GM12878 (cell line): ENCODE measurements at places on chromosomes 3 and 15. TPM values are rescaled to one million over a fixed set of nuclear protein-coding genes. Genes with fewer than 3 reads are reported as not detected.

The CCDC32 gene
- polyA plus RNA-seq = 60.8 and 61.0 TPM in 2 replicates

GRCh38 chr15:64311566-64311965 is 44.4 kb downstream of the CSNK1G1 start:
- DNase-seq = no peak

- DNase-seq = no peak
Measured at GRCh38 chr3:127853681-127854080, 31.4 kb upstream of the MGLL start.

- no peak for DNase-seq
Measured at GRCh38 chr3:136819731-136820679, 1.1 kb downstream of the SLC35G2 start.

DNA sequence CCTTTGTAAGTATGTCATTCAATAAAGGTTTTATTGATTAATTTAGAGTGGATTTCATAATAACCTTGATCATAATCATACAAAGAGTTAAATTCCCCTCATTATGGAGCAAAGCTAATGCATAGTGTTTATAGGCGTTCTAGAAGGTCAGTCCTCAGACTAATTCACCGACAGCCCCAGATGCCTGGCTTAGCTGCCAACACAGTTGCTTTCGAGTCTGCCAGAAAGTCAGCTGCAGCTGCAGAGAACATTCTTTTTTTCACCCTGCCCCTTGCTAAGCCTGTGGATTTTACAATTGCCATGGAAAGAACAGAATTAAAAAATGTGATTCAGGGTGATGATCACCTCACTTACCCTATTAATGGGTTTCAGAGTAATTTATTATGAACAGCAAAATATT is 21.2 kb downstream of the CADM2 start:
- DNase-seq = no peak

- peak; percentile 8 for DNase-seq
Measured at GRCh38 chr3:28726840-28727239, 378.2 kb upstream of the AZI2 start.

The LNP1 gene
- 3.1 and 3.3 TPM in 2 replicates for polyA plus RNA-seq

DNA sequence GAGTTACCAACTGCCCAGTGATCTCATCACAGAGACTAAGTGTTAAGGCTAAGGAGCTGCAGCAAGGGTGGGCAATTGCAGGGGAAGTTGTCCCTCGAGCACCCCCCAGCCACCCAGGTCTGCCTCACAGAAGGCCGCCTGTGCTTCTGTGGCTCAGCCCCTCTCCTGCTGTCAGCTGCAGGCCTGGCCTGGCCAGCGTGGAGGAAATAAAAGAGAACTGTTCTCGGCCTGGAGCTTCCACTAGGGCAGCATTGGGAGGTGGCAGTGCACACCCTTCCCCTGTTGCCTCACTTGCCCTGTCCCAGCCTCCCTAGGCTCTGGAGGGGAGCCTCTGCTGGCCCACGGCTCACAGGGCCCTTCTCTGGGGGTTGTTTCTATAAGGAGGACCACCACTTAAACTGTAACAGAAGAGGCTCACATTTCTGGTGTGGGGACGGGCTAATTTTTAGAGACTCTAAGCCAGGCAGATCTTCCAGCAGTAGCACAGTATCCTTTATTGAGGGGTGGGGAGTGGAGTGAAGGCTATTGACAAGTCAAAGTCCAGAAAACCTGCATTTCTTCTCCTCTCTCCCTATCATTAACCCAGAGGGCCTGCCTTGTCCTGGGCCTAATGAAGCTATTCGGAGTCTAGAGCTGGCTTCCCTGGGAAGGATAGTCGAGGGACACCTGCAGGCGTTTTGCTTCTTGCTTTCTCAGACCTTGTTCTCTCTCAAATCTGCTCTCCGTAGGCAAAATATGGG is 75.6 kb upstream of the ADPGK start:
- DNase-seq = no peak

The AQP9 gene
- 0.17 and 0.19 TPM in 2 replicates for polyA plus RNA-seq

The GNAT1 gene
- not detected in 2 replicates for polyA plus RNA-seq

GRCh38 chr15:70014860-70015490 is 82.7 kb downstream of the TLE3 start:
- peak; percentile 93 for DNase-seq

The CCK gene
- not detected in 2 replicates for polyA plus RNA-seq

DNA sequence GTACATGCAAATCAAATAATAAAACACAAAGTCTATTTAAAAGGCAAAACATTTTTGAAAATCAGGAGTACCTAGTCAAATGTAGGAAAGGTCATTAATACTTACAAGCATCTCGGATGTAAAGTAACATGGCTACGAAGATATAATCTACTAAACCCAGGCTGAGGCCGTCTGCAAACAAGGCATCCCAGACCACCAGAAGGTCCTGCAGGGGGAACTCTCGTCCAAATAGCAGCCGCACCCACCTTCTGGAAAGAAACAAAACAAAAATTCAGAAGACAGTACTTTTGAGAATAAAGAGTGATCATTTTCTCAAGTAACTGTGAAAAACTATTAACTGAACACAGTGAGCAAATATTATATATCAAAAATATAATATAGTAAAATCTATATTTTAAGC is 423.1 kb downstream of the PLCL2 start:
- no peak for DNase-seq

The PTH1R gene
- not detected in 2 replicates for polyA plus RNA-seq

The ITPKA gene
- 0.10 and 0.49 TPM in 2 replicates for polyA plus RNA-seq

- no peak for DNase-seq
Measured at GRCh38 chr3:194976049-194976451, 290.4 kb downstream of the FAM43A start.

DNA sequence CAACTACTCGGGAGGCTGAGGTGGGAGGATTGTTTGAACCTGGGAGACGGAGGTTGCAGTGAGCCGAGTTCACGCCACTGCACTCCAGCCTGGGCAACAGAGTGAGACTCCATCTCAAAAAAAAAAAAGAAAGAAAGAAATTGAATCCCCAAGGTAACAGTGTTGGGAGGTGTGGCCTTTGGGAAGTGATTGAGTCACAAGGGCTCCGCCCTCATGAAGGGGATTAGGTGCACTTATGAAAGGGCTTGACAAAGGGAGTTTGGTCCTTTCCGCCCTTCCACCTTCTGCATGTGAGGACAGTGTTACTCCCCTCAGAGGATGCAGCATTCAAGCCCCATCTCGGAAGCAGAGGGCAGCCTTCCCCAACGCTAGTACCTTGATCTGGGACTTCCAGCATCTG is 21.3 kb downstream of the POC1A start:
- DNase-seq = no peak

DNA sequence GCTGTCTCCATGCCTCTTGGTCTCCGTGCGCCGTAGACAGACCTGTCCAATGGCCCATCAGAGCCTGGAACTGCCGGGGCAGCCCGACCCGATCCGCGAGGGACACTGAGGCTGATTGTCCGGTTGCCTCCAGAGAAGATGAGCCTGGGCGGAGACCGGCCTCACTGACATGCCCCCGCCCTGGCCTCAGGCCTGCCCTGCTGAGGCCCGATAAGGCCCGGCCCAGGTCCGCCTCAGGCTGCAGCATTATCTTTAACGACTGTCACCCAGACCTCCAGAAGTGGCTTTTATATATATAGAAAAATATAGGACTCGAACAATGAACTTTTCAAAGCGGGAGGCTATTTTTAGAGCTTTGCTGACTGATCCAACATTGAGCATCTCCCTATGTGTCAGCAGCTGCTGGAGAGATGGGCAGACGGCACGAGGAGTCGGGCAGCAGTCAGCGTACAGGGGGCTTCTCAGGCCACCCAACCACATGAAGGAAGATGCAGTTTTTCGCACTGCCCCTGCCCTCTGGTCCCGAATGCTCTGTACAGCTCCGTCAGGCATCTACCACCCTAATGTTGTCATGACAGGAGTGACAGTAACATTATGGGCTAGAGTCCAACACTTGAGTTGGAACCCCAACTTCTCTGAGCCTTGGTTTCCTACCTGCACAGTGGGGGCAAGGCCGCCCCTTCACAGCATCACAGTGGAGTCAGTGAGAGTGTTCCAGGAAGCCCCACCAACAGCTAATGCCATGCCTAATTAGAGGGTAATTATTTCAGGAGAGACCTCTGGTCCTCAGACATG is 112.0 kb upstream of the RPL32 start:
- no peak for DNase-seq

The KNL1 gene
- polyA plus RNA-seq = 28.2 and 30.5 TPM in 2 replicates

- no peak for DNase-seq
Measured at GRCh38 chr3:65978116-65978515, 60.6 kb downstream of the MAGI1 start.

GRCh38 chr3:152229692-152230091 is 39.0 kb upstream of the MBNL1 start:
- no peak for DNase-seq

DNA sequence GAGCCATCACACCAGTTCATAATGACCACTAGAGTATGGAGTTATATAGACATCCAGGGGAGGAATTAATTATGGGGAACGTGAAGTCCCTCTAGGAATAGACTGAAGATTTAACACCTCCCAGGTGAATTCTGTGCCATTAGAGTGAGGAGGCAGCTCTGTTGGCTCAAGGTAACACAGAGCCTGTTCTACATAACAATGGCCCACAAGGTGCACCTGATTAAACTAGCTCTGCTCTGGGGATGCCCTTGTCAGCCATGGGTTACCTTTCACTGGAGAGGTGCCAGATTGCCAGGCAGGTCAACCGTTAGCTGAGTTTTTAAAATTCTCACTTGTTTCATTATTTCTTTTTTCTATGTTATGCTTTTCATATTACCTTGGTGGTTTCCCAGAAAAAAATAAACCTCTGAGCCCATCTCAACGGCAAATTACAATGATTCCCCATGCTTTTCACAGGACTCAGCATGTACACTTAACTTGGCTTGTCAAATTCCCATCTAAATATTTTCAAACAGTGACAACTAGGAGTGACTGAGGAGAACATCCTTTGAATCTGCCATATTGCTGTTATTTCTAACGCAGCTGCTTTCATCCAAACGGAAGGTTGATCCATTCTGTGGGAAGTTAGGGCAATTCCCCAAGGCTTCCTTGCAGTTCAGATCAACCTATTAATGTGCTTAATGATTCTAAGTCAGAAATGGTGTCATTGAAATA is 512.9 kb downstream of the MCTP2 start:
- DNase-seq = no peak

DNA sequence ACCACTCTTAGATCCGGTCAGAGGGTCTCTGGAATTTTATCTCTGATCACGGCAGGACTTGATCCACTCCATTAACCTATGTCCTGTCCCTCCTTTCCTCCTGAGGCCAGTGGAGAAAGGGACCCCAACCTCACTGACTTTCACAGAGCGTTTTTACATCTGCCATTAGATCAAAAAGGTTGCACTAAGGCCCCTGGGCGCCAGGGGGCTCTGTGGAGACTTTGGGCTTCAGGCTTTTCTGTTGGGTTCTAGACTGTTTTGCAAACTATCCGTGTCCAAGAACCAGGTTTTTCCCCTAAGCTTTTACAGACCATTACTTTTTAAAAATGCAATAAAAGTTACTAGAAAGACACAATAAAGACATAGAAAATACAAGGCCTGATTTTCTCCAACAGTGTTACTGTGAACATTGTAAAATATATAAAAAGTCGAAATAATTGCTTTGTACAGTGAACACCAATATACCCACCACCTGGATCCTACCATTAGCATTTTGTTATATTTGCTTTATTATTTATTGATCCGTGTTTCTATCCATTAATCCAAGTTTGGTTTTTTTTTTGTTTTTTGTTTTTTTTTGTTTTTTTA is 159.7 kb downstream of the POLR2M start:
- DNase-seq = no peak

The MCF2L2 gene
- polyA plus RNA-seq = 0.72 and 0.89 TPM in 2 replicates

The ZDHHC23 gene
- polyA plus RNA-seq = 0.83 and 1.4 TPM in 2 replicates

The MINAR1 gene
- polyA plus RNA-seq = 0.25 TPM in 1 of 2 replicates, not detected in the other

The ZNF774 gene
- 0.54 and 1.2 TPM in 2 replicates for polyA plus RNA-seq

- DNase-seq = no peak
Measured at GRCh38 chr15:95017666-95018328, 786.4 kb downstream of the MCTP2 start.

DNA sequence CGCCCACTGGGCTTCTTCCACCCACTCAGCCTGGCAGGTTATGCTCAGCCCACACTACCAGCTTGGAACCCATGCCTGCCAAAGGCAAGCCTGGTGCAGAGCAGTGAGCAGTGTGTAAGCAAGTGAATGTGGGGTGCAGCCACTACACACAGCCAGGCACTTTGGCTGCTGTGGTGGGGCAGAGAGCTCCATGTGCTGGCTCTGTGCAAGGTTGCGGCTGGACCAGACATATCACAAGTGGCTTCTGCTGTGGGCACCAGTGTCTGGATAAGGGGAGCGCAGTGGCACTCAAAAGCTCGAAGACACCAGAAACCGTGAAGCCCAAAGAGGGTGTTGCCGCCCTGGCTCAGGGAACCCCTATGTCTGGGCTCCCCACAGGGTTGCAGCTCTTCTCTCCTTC is 563.7 kb downstream of the SI start:
- no peak for DNase-seq

GRCh38 chr3:136862617-136863322 is 762 bp downstream of the NCK1 start:
- DNase-seq = no peak
